ENCODE measurements at places on chromosomes 11 and 22.

- ATAC-seq: no peak
Observed at GRCh38 chr22:31556627-31557203, 60.4 kb downstream of the SFI1 start.

- no peak for ATAC-seq
Observed at GRCh38 chr11:12455938-12456337, 78.6 kb downstream of the PARVA start.

DNA sequence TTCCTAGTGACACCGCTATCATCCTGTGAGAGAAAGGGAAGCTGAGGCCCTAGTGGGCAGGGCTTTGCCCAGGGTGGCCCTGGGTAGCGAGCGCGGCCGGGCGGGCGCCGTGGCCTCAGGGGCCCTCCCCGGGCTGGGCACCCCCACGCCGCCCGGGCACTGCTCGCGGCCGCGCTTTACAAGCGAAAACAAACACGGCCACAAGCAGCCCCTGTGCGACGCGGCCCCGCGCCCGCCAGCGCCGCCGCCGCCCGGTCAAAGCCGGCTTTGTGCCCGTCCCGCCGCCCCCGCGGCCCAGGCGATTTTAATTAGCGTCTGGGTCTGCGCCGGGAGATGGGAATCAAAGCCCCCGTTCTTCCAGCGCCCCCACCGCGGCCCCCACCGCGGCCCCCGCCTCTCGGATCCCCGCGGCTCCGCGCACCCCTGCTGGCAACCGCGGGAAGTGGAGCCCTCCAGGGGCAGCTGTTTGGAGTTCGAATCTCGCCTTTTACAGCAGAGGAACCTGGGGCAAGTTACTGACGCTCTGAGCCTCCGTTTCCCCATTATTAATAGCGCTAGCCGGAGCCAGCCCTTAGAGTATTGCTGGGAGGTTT is 47.9 kb downstream of the CHRDL2 start:
- ATAC-seq: peak; percentile 26

GRCh38 chr11:108819957-108820356 is 155.1 kb downstream of the DDX10 start:
- ATAC-seq: no peak

DNA sequence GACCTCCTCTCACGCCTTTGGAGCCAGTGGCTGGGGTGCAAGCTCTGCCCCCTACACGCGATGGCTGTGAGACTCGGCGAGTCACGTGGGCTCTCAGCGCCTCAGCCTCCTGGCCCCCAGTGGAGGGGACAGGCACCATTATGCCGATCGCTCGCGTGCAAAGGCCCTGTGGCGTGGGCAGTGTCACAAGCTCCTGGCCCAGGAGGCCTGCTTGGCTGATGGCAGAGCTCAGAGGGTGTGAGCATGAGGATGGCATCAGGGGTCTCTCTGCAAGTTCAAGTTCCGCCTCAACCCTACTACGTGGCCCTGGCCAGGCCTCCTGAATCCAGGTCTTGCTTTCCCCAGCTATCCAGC is 90.8 kb upstream of the KCNQ1OT1 start:
- ATAC-seq: no peak

All from esophagus mucosa (tissue), 1 donor.